DMS153 (cell line): ENCODE measurements at places on chromosomes 12 and 14.

DNA sequence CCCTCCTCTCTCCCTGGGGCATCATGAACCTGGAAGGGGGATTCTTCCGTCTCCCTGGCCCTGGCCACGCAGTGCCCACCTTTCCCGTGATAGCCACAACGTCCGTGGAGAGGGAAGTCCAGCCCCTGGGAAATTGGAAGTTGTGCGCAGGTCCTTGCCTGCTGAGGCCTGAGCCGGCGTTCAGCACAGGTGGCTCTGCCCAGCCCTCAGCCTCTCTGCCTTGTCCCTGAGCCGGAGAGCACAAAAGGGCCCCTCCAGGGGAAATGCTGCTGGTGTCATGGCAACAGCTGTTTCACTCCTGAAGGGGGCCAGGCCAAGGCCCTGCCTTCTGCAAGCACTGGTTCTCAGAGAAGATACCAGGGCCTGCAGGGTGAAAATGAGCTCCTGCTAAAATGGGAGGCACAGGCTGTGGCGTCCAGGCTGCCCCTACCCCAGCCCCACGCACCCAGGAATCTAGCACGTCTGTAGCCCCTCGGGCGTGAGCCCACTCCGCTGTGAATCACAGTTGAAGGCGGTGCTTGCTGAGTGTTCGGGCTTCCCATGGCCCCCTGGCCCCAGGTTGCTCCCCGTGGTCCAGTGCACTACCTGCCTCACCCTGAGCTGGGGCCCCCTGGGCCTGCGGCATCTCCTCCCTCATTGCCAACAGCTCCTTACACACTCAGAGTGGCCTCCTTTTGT is 149.4 kb downstream of the ADGRD1 start:
- no peak for DNase-seq

DNA sequence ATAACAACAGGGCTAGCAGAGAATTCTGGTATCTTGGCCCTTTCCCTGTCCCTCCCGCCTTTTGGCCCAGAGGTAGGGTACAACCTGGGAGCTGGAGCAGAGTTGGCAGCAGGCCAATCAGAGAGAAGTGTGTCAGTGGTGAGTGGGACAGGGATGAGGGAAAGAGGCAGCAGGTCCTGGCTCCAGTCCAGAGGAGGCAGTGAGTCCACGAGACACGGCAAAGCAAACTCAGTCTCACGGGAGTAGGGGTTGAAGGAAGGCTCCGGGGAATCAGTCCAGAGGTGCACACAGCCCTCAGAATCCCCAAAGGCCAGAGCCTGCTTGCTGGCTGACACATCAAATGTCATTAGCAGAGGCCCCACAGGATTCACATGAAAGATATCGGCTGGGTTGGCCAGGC is 7.3 kb downstream of the PAN2 start:
- no peak for DNase-seq

DNA sequence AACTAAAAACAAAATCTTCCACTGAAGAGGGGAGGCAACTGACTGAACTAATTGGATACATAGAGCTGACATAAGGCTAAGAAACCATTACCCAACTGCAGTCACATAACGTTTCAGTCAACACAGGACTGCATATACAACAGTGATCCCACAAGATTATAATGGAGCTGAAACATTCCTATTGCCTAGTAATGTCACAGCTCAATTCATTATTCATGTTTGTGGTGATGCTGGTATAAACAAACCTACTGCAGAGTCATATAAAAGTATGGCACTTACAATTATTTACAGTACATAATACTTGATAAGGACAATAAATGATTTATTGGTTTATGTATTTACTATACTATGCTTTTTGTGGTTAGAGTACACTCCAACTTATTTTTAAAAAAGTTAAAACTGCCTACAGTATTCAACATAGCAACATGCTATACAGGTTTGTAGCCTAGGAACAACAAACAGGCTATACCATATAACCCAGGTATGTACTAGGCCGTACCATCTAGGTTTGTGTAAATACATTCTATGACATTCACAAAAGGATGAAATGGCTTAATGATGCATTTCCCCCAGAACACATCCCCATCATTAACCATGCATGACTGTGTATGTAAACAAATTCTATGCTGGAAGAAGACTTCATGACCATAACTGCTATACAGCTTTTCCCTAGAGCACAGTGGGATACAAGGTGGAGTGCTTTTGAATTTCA is 4.3 kb downstream of the NAP1L1 start:
- peak; percentile 18 for DNase-seq

GRCh38 chr12:125633686-125634085 is 568.5 kb downstream of the AACS start:
- DNase-seq: no peak

GRCh38 chr14:99188731-99189191 is 83.2 kb downstream of the BCL11B start:
- no peak for DNase-seq

GRCh38 chr12:15933751-15934150 is 22.6 kb downstream of the DERA start:
- DNase-seq: no peak

- no peak for DNase-seq
Measured at GRCh38 chr12:66058554-66058953, 72.0 kb downstream of the LLPH start.

GRCh38 chr12:71661977-71662530 is 1.6 kb downstream of the ZFC3H1 start:
- no peak for DNase-seq

GRCh38 chr14:92558319-92558718 is 44.7 kb downstream of the RIN3 start:
- no peak for DNase-seq

DNA sequence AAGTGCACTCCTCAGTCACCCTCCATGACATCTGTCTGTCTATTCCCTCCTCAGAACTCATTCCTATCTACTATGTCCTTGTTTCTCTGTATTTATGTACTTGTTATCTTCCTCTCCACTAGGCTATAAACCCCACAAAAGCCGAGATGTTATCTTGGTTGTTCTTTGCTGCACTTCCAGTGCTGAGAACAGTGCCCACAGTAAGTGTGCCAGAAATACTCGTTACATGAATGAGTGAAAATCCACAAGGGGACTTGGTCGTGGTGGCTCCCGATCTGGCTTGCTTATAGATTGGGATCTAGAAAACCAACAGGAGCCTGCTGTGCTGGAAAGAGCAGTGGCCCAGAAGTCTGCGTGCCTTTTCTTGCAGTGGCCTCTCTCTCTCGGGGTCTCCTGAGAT is 111.9 kb upstream of the PRMT8 start:
- no peak for DNase-seq

- no peak for DNase-seq
Measured at GRCh38 chr12:115835445-115835844, 442.0 kb downstream of the MED13L start.

- no peak for DNase-seq
Measured at GRCh38 chr12:6958609-6959057, 7.5 kb downstream of the PTPN6 start.
